ENCODE measurements at places on chromosomes 3 and 15.

- DNase-seq: no peak
Measured at GRCh38 chr3:30221619-30222018, 384.8 kb upstream of the TGFBR2 start.

DNA sequence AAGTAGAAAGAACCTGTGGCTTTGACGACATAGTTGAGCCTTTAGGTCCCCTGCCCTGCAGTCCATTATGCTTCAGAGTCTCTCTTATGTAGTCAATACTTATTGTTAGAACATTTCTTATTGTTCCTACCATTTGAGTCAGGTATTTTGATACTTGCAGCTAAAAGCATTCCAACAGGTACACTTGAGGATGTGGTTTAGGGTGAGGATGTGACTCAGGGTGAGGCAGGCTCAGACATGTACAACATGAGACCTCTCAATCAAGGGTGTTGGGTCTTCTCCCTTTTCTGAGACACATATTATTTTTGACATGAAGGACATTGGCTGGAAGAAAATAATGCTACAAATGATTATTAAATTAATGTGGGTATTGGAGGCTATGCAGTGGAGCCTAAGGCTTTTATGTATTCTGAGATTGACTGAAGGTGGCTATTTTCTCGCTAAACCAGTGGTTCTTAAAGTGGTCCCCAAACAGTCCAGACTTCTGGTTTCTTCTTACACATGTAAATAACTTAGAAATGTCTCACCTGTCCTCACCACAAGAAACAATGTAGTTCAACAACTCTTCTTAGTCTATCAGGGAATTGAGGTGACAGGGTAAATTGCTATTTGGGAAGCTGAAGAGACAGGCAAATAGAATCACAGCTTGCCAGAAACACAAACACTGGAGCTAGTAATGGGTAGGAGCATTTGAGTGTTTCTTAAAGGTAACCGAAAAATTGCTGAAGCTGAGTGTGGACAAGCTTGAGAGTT is 135.5 kb upstream of the ZPLD1 start:
- DNase-seq: no peak

GRCh38 chr15:68470976-68471375 is 39.0 kb upstream of the ITGA11 start:
- no peak for DNase-seq

DNA sequence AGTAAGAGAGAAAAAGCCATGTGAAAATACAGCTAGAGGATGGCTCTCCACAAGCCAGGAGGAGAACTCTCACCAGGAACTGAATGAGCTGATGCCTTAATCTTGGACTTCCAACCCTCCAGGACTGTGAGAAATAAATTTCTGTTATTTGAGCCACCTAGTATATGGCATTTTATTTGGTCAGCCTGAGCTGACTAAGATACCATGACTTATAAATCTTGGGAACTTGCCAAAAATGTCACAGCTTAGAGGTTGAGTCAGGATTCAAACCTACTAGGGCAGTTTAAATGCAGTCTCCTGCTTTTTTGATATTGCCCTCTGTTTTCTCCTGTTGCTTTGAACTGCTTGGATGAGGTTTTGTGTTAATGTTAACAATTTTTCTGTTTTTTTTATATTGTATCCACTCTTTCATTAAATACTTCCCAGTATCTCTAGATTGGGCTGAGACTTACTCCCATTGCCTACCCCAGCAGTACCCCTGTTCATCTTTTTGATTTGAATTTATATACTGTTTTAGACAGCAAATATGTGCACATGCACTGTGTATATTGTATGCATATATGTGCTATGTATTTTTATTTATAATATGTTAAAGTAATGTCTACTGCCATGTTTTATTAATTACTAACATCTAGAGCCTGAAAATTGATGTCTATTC is 1223.2 kb downstream of the OTOL1 start:
- DNase-seq: no peak

DNA sequence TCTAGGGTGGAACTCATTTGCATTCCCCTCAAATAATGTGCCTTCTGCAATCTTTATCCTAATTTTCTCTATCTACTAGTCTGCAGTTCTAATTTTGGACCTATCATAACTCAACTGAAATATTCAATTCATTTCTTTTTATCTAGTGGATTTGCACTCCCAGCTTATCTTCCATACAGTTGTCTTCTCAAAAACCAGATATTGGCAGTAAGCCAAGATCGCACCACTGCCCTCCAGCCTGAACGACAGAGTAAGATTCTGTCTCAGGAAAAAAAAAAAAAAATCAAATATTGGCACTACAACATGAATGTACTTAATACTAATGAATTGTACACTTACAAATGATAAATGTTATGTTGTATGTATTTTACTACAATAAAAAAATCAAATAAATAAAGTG is 18.0 kb upstream of the CHMP2B start:
- no peak for DNase-seq

DNA sequence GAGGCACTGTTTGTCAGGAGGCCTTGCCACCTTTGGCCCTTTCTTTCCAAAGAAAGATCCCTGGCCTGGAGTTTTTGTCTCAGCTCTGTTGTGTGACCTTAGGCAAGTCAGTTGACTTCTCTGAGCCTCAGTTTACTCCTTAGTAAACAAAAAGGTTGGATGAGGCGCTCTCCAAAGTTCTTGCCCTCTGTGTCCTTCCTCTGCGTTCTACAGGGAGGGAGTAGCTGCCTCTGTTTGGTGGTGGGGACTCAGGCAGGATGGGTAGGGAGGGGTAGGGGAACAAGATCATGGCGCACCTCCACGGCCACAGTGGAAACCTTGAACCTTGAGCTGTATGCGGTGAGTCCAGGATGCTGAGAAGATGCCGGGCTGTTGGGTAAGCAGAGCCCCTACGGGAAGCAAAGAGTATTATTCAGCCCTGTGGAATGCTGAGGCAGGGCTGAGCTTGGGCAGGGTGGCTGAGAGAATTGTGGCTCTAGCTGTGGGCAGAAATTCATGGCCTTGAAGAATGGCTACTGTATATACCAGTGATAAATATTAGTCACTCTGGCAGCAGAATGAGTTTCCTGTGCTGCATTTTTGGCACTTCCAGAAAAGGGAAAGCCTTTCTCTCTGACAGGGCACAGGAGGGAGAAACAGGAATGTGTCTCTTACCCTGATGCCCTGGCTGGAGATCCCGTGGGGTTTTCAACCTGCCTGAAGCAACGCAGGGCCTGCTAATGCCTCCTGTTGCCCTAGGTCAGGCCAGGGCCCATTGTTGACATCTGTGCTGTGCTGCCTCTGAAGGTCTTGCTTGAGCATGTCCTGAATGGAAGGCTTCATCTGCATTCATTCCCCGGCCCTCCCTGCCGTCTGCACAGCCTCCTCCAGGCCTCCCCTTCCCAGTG is 39.9 kb downstream of the SMAD3 start:
- no peak for DNase-seq
